ENCODE measurements at places on chromosomes 7 and 10.

DNA sequence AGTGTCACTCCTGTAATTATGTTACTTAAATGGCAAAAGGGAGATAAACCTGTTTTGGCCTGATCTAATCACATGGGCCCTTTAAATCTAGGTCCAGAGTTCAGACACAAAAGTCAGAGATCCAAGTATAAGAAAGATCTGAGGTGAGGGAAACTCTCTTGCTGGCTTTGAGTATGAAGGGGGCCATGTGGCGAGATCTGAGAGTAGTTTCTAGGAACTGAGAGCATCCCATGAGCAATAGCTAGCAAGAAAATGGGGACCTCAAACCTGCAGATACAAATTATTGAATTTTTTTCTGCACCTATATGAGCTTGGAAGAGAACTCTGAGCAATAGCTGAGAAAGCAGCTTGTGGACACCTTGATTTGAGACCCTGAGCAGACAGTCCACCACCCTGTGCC lies 27.6 kb downstream of the ANKRD7 start:
- DNase-seq, result no peak

DNA sequence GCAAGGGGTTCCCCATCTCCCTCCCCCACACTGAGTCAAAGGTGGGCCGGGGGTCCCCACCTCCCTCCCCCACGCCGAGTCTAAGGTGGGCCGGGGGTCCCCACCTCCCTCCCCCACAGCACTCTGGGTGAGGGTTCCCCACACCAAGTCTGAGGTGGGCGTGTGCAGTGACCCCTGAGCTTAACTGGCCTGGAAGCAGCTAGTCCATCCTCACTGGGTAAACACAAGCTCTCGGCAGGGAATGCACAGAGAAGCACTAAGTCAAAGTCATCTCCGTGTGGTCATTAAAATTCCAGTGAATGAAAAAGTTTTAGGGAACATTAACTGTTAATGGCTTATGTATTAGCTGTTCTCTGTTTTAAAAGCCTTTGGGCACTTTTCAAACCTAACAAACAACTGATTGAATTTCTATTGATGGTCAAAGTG lies 43.7 kb upstream of the PRKAR1B start:
- DNase-seq, result no peak

- DNase-seq, result no peak
Observed at GRCh38 chr7:73707045-73707631, 12.3 kb downstream of the STX1A start.

- DNase-seq, result no peak
Observed at GRCh38 chr7:56046721-56047445, 4.4 kb downstream of the PSPH start.

DNA sequence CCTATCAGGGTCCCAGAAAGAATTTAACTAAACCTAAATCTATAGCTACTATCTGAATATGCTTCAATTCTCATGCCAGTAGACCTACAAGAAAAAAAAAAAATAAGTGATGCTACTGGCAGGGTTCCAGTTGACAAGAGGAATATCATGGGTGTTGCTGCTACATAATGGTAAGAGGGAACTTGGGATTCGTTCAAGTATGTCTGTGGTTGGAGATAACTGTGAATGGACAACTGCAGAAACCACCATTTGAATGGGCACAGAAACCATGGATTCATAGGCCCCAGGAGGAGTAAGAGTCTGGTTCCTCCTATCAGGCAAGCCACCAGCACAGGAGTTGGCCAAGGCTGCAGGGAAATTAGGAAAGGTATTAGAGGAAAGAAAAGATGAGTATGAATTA lies 287.6 kb upstream of the HGF start:
- DNase-seq, result no peak

DNA sequence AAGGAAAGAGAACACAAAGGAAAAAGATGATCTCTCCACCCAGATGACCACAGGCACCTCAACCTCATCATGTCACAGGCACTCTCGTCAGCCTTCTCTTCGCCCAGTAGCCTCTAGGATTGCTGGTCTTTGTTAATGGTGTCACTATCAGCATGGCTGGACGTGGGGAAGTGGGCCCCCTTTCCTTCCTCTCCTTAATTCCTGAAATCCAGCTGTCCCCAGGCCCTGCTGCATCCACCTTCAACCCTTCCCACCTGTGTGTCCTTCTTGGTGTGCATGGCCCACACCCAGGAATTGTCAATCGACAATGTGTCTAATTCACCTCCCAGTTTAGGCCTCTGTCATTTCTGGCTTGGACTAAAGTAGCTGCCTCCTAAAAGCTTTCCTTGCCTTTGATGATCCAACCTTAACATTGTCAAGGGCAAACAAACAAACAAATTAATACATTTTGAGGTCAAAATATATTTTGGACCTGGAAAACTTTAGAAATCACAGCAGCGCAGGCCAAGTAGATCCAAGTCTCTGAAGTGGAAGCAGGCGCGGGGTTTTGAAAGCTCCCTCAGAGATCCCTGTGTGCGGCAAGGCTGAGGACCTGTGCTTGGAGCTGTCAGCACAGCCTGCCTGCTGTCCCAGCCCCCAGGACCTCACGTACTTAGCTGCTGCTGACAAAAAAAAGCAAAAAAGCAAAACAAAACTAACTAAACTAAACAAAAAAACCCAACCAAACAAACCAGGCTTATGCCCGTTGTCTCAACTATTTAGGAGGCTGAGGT lies 193.3 kb upstream of the LYZL2 start:
- no peak for DNase-seq

DNA sequence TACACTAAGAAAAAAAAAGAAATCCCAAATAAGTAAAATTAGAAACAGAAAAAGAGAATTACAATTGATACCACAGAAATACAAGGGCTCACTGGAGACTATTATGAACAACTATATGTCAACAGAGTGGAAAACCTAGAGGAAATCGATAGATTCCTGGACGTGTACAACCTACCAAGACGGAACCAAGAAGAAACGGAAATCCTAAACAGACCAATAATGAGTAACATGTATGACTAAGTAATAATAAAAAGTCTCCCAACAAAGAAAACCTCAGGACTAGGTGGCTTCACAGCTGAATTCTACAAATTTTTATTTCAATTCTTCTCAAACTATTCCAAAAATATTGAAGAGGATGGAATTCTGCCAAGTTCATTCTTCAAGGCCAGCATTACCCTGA lies 13.9 kb downstream of the DIP2C start:
- DNase-seq, result no peak

DNA sequence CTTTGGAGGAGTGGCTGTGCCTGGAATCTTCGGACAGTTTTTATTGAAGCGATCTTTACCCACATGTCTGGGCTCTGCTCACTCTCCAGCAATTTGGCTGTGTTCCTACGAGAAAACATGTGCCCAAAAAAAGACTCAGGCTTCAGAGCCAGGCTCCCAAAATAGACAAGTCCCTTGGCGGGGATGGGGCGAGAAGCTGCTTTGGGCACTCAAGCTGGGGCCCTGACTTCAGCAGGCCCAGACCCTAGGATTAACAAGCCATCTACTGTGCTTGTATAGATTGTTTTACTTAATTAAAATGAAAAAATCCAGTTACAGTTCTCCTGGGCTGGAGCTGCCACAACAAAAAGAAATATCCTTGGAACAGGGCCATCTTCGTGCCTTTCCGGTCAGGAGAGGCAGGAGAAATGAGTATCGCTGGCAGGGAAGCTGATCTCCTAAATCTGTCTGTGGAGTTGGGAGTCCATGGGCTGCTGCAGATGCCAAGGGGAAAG lies 51.4 kb upstream of the PDCD4 start:
- DNase-seq, result no peak

DNA sequence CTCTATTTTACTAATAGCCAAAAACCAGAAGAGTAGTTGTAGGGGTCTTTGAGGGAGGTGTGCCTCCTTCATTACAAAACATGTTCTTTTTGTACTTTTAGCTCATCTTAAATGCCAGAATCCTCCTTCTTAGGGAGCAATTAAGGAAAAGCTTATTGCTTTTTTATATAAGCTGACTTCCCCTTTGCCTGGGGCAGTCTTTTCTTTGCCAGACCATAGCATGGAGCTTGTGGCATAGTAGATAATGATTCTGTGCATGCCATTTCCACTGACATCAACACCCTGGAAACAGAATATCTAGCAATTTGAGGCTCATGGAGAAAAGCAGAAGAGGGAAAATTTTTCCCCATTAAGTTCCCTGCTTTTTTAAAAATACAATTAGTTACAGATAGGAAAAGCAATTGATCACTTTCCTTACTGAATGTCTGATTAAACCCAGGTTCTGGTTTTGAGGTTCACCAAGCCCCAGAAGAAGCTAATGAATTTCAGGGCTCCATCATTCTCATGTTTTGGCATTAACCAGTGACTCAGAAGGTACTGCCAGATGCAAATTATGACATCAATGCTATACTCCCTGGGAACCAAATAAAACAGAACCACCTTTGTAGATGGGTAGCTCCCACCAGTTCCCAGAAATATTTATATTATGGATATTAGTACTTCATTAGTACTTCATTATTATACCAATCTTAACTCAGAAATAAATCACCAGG lies 410.6 kb downstream of the KCNMA1 start:
- no peak for DNase-seq

- DNase-seq, result no peak
Observed at GRCh38 chr7:101880282-101881054, 63.0 kb downstream of the CUX1 start.

DNA sequence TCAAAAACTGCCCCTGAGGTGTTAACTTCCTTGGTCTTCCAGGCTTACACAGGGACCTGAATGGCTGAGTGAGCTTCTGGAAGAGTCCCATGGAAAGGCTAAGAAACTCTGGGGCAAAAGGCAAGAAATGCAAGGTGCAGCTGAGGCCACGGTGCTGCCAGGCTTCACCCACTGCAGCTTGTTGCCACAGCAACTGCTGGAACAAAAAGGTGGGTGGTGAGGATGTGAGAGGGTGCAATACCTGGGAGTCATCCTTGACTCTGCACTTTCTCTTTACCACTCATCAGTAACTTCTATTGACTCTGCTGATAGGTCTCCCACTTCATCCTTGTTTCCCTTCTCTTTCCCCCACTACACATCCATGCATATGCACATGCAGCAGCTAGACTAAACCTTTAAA lies 258.6 kb downstream of the BMPER start:
- DNase-seq, result no peak

DNA sequence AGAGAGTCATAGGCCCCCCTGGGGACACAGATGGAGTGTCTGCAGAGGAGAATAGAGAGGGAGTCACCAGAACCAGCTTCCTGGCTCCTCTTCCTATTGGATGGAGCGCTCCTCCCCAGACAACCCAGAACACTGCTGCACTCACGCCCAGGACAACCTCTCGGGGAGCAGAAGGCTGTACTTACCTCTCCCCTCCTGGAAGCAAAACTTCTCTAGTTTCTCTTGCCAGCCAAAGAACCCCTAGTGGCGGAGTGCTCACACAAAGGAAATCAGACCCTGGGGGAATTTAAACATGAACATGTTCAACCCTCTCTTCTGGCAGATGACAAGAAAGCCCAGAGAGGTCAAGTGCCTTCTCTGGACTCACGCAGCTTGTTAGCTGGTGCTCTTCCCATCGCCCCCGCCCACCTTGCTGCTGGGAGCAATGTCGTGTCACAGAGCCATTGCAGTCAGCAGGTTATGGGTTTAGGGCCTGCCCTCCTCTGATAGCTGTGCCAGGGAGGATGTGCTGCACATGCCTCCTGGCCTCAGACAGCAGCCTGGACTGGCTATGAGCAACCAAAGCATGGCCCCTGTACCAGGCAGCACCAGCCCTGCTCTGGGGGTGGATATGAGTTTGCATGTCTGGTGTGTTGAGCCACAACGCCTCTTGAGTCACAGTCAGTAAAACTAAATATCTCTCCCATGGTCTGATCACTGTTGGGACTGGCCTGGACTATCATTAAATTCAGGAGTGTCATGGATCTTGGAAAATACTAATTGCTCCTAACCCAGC lies 84.4 kb downstream of the SLIT1 start:
- no peak for DNase-seq

DNA sequence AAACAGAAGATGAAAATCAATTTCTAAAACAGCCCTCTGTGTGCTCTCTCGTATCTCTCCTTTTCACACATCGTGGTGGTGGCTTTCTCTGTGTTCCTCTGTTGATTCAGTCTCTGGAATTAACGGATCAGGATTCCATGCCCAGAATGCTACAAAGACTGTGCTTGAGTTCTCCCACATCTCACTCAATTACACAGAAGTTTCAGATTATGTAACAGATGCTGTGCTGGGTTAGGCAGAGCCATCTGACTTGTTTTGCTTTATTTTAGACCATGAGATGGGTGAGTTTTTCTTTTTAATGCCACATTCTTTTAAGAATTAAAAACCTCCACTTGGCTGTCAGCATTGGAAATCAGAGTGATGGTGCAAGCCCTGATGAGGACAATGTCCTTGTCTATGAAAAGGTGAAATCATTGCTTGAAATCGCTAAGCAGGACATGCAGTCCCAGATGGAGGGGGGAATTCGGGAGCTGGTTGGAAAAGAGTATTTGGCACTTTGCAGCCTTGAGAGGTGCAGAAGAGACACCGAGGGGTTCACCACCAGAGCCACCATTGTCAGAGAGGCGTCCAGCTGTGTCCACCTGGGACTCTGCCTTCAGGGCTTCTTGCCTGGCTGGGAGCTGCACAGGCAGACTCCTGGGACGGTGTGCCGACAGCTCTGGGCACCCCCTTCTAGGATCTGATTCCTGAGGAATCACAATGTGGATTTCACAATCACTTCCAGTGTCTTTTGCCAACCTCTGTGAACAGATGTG lies 80.4 kb downstream of the EGFR start:
- DNase-seq, result no peak

- no peak for DNase-seq
Observed at GRCh38 chr10:48878091-48878490, 61.5 kb downstream of the LRRC18 start.

DNA sequence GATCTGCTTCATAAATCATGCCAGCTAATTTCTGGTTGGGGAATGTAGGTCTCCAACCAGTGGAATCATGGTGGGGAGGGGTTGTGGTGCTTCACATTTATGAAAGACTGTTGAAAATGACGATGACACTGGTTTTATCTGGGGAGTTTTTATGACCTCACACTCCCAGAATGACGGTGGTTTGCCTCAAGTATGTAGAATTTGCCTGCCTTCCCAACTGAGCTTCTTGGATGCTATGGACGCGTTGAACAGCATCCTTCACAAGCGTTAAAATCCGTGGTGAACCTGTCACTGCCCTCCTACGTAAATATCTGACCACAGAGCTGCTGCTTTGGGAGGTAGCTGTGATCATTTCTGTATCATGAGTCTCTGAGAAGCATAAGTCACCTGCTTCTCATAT lies 3.3 kb downstream of the INSYN2A start:
- DNase-seq, result no peak

DNA sequence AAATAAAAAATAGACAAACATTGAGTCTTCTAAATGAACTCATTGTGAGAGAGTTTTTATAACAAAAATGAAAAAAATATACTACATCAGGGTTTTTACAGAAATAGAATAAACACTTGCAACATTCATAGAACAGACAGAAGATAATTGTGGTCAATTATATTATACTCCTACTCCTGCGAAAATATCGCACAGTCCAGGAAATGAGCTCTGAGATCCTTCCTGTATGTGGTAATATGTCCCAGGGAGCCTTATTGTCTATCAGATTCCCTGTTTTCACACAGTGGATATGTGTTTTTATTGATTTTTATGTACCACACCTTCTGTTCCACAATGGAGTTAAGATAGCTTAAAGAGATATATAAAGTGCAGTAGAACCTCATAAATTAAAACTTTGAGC lies 27.5 kb upstream of the RELN start:
- DNase-seq, result no peak
